Chondrocyte (in vitro differentiated cells): ENCODE measurements at places on chromosomes 7 and 10. TPM values are rescaled to one million over a fixed set of nuclear protein-coding genes. Genes with fewer than 3 reads are reported as not detected.
A peak's percentile ranks its signal among the peaks of the same experiment; 100 is the strongest.

DNA sequence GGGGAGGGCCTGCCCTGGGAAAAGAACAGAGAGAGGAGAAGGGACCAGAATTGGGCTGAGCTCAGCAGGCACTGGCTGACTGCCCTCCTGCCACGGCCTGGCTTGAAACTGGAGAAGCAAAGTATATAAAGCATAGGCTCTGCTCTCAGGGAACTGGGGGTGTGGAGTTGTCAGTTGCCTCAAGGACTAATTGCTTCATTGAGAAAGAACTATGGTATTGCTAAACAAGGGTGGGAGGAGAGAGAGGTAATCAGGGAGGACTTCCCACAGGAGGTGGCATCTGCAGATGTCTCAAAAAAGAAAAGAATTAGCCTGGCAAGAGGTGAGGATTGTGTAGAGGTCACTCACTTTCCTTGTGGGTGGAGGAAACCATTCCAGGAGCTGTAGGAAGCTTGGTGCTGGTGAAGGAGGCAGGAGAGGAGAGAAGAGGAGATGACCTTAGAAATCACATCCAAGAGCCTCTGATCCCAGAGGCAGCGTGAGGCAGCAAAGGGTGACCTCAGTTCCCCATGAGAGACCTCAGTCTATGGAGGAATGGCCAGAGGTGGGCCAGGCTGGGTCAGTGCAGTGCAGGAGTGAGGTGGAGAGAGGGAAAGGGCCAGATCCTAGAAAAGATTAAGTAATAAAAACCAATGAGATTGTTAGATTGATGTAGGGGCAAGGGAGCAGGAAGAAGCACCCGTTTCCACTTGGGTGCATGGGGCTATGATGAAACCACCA lies 2.4 kb downstream of the PILRB start:
- H3K36me3 ChIP-seq = peaks cover 44% of the 10 kb centered on the region
- no peak overlapping the region for H3K27ac ChIP-seq
- DNase-seq = no peak

HOXA5 gene
- total RNA-seq = not detected in 3 replicates

GRCh38 chr7:15209429-15209828 lies 306.9 kb upstream of the DGKB start:
- H3K36me3 ChIP-seq = no peaks in the 10 kb centered on the region
- no peaks in the 10 kb centered on the region for H3K27me3 ChIP-seq
- DNase-seq = no peak
- no peak overlapping the region for H3K27ac ChIP-seq
- H3K4me1 ChIP-seq = no peaks in the 10 kb centered on the region

TMEM229A gene
- not detected in 3 replicates for total RNA-seq

GRCh38 chr10:100838986-100839385 lies 73.8 kb upstream of the SLF2 start:
- DNase-seq = no peak
- no peaks in the 10 kb centered on the region for H3K4me1 ChIP-seq
- no peak overlapping the region for H3K27ac ChIP-seq
- H3K36me3 ChIP-seq = no peaks in the 10 kb centered on the region
- H3K27me3 ChIP-seq = peaks cover 24% of the 10 kb centered on the region

GRCh38 chr10:56844978-56845529 lies 484.0 kb upstream of the ZWINT start:
- no peak for DNase-seq
- no peak overlapping the region for H3K27ac ChIP-seq
- H3K36me3 ChIP-seq = no peaks in the 10 kb centered on the region
- H3K4me3 ChIP-seq = no peak overlapping the region
- H3K27me3 ChIP-seq = no peaks in the 10 kb centered on the region

DNA sequence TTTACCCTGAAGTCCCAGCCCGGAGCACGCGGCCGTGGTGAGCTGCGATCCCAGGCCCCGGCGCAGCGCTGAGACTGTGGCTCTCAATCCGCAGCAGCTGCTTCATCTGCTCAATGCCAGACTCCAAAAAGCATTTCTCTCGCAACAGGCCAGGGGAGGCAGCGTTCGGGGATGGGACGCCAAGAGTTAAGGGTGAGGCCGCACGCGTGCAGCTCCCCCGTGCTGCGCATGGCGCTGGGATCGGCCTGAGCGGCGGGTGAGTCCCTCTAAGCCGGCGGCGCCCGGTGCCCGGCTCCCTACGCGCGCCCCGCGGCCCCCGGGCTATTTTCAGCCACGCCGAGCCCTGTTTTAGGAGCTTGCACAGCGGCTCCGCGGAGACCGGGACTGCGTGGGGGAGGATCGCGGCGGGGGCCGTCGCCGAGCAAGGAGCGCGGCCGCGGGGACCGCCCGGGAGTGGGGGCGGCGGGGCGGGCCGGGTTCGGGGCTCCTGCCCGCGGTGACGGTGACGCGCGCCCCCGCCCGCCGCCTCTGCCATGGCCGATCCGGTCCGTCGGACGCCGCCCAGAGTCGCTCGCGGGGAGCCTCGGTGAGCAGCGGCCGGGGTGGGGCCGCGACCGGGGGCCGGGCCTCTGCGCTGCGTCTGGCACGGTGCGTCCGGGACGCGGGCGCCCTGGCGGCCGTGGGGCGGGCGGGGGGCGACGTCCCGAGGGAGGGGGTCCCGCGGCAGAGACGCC lies 29.4 kb upstream of the JAKMIP3 start:
- peaks cover 7% of the 10 kb centered on the region for H3K4me1 ChIP-seq
- H3K27ac ChIP-seq = no peak overlapping the region
- no peaks in the 10 kb centered on the region for H3K36me3 ChIP-seq
- H3K27me3 ChIP-seq = peaks cover 57% of the 10 kb centered on the region

DNA sequence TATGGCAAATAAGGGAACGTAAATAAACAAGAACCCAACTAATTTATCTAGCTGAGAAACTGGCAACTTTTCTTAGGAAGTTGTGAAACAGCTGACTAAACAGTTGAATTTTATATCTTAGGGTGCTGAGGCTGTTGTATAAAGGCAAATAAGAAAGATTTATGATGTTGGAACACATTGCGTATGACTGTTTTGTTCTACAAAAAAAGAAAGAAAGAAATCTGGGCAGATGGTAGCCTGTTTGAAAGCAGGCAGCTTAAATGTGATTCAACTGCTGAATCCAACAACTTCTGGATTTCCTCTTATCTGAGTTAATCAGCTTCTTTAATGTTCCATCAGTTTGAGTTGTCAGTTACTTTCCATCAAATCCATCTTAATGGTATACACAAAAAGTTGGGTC lies 214.5 kb downstream of the SNX13 start:
- no peaks in the 10 kb centered on the region for H3K4me1 ChIP-seq
- no peak overlapping the region for H3K4me3 ChIP-seq
- no peaks in the 10 kb centered on the region for H3K36me3 ChIP-seq
- H3K27me3 ChIP-seq = no peaks in the 10 kb centered on the region
- DNase-seq = no peak
- no peak overlapping the region for H3K27ac ChIP-seq

DNA sequence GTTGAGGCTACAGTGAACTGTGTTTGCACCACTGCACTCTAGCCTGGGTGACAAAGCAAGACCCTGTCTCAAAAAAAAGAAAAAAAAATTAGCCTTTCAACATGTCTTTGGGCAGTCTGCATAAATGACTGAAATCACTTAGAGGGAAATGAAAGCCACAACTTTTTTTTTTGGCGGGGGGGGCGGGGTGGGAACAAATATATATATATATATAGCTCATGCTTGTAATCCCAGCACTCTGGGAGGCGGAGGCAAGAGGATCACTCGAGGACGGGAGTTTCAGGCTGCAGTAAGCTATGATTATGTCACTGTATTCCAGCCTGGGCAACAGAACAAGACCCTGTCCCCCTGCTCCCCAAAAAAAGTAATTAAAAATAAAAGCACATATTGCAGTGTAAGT lies 23.4 kb upstream of the MICU1 start:
- no peak for DNase-seq
- H3K4me3 ChIP-seq = no peak overlapping the region
- H3K4me1 ChIP-seq = no peaks in the 10 kb centered on the region
- H3K36me3 ChIP-seq = no peaks in the 10 kb centered on the region
- H3K27ac ChIP-seq = no peak overlapping the region
- no peaks in the 10 kb centered on the region for H3K27me3 ChIP-seq

DNA sequence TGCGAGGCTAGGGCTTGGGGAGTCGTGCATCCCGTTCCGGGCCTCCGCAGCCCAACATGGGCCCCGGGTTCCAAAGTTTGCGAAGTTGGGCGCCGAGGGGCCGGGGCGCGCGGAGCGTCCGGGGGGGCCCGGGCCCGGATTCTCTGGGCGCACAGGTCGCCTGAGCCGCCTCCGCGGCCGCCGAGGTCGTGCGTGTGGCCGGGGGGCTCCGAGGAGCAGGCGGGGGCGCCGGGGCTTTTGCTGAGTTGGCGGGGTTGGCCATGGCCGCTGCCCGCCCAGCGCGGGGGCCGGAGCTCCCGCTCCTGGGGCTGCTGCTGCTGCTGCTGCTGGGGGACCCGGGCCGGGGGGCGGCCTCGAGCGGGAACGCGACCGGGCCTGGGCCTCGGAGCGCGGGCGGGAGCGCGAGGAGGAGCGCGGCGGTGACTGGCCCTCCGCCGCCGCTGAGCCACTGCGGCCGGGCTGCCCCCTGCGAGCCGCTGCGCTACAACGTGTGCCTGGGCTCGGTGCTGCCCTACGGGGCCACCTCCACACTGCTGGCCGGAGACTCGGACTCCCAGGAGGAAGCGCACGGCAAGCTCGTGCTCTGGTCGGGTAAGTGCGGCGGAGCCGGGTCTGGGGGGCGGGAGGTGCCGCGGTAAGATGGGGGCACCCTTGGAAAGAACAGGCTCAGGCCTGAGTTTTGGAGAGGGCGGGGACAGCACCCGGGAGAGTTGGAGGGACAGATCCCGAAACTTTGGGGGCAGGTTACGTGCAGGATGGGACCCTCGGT lies 643 bp downstream of the SMO start:
- DNase-seq = no peak
- H3K4me1 ChIP-seq = peaks cover 22% of the 10 kb centered on the region
- H3K36me3 ChIP-seq = peaks cover 5% of the 10 kb centered on the region
- peak overlapping the region; percentile 47 for H3K27ac ChIP-seq
- no peaks in the 10 kb centered on the region for H3K27me3 ChIP-seq
- peak overlapping the region; percentile 93 for H3K4me3 ChIP-seq

- peak overlapping the region; percentile 92 for H3K27ac ChIP-seq
- peak overlapping the region; percentile 27 for H3K4me3 ChIP-seq
- H3K36me3 ChIP-seq = peaks cover 23% of the 10 kb centered on the region
- H3K4me1 ChIP-seq = peaks cover 63% of the 10 kb centered on the region
- no peaks in the 10 kb centered on the region for H3K27me3 ChIP-seq
These were observed 42.3 kb downstream of the ARID5B start for GRCh38 chr10:61943674-61944378.

DNA sequence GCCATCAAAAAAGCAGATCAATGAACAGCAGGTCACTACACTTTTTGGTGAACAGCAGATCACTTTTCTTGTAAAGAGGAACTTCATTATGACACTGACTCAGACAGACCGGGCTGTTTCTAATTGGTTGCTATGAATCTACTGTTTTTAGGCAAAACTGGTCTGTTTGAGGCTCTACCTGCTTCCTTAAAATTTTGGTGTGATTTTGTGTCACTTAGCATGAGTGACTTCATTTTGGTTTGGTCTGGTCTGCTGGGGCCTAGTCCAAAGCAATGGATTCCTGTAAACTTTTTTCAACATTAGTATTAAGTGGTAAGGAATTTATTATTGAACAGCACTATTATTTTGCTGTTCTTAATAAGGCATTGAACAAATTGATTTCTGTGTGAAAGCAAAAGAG lies 41.8 kb upstream of the C10orf71 start:
- DNase-seq = no peak
- H3K4me3 ChIP-seq = no peak overlapping the region
- no peaks in the 10 kb centered on the region for H3K36me3 ChIP-seq
- peaks cover 2% of the 10 kb centered on the region for H3K27me3 ChIP-seq

TMEM140 gene
- total RNA-seq = not detected in 3 replicates

- H3K36me3 ChIP-seq = no peaks in the 10 kb centered on the region
- DNase-seq = no peak
- no peaks in the 10 kb centered on the region for H3K27me3 ChIP-seq
- peaks cover 3% of the 10 kb centered on the region for H3K4me1 ChIP-seq
These were observed 284.9 kb upstream of the PLXDC2 start for GRCh38 chr10:19531324-19531723.

DNA sequence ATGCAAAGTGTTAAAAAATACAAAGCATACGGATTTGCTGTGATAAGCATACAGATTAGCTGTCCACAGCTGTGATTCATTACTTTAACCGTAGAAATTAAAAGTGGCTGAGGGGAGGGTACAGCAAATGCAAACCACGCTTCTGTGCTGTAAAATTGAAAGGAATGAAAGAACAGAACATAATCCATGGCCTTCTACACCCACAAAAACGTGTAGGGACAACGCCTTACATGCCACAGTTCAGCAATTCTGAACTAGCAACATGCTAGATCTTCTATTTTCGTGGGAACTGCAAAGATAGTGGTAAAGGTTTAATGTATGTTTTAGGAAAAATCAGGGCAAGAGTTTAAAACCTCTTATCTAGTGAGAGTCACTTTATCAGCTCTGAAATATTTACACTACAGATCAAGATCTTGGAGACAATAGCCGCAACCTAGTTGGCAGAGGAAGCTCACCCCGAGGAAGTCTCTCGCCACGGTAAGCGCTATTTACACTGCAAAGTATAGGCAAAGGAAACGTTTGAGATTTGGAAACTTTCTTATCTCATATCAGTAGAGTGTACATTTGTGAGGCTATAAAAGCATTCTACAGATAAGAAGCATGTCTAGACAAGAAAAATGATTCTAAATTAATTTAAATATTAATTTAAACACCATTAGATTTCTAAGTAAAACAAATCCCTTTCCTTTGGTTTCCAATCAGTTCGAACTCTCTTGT lies 193.6 kb downstream of the MLLT10 start:
- no peak overlapping the region for H3K4me3 ChIP-seq
- peaks cover 47% of the 10 kb centered on the region for H3K4me1 ChIP-seq
- no peaks in the 10 kb centered on the region for H3K27me3 ChIP-seq
- peak overlapping the region; percentile 55 for H3K27ac ChIP-seq
- peaks cover 4% of the 10 kb centered on the region for H3K36me3 ChIP-seq
- DNase-seq = no peak

SH2D4B gene
- 0.07 TPM in 1 of 3 replicates, not detected in the others for total RNA-seq

GRCh38 chr7:34672430-34672829 lies 14.4 kb downstream of the NPSR1 start:
- H3K4me1 ChIP-seq = no peaks in the 10 kb centered on the region
- H3K27me3 ChIP-seq = peaks cover 4% of the 10 kb centered on the region
- DNase-seq = no peak

DNA sequence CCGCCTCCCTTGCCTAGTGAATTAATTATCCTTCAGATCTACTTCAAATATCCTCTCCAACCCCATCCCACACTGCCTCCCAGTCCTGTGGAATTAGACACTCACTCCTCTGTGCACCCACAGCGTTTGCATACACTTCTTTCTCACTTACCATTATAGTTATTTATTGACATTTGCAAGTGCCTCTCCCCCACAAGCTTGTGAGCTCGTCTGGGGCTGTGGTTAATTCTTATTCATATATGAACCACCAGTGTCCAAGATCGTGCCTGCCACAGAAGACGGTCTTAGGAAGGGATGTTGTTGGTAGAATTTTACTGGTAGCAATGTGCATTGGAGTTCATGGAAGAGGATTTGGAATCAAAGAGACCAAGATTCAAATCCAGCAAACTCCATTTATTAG lies 68.1 kb upstream of the AOAH start:
- peaks cover 6% of the 10 kb centered on the region for H3K4me1 ChIP-seq
- peaks cover 2% of the 10 kb centered on the region for H3K27me3 ChIP-seq
- H3K27ac ChIP-seq = no peak overlapping the region
- DNase-seq = no peak
